ENCODE measurements at places on chromosomes 5 and 9. TPM values are rescaled to one million over a fixed set of nuclear protein-coding genes. Genes with fewer than 3 reads are reported as not detected.

The TEK gene
- not detected for total RNA-seq

The GPRIN1 gene
- 0.41 TPM for total RNA-seq

The ZMYND19 gene
- total RNA-seq, result 29.1 TPM

The ACSL6 gene
- 50.4 TPM for total RNA-seq
